Stimulated activated CD4-positive, alpha-beta T cell treated with anti-CD3 and anti-CD28 coated beads, Interleukin-1b, Interleukin-23, amount 100 ng/mL, for 48 hours (primary cell): ENCODE measurements at places on chromosomes 1 and 21.

DNA sequence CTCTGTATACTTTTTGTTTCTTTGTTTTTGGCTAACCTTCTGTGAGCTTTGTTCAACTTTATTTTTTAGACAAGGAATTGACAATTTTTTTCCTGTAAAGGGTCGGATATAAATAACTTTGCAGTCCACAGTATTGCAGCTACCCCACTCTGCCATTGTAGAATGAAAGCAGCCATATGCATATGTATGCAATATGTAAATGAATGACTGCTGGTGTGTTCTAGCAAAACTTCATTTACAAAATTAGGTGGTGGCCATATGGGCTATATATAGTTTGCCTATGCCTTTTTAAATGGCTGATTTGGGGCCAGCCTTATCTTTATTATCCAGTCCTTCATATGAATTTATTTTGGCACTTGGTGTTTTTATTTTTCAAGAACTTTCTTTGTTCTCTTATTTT lies 18.0 kb upstream of the SNRPE start:
- no peak for DNase-seq

DNA sequence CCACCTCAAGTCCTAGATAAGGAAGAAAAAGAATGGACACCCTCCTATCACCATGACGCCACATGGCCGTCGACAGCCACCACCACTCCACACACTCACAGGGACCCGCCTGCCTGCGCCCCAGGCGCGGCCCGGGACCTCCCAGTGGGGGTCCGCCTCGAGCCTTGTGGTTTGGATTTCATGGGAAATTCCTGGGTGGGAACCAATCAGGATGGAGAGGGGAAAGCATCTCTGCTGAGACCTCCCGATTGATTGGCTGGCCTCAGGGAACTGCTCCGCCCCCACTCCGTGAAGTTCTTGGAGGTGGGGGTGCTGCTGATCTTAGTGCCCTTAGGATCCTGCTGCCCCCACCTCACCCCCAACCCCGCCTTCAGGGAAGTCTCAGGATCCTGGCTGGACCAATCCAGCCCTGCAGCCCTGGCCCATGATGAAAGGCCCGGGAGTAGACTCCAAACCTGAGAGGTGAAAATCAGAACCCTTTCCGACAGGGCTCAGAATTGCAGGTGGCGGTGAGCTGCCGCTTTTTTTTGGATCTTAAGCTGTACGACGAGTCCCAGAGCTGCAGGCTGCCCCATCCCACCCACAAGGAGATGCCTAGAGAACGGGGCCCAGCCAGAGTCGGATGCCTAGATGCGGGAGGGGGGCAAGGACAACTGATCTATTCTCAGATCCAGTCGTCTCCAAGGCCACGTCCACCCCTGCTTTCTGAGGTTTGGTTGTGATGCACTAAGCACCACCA lies 29.0 kb upstream of the TMEM51 start:
- DNase-seq, result no peak

DNA sequence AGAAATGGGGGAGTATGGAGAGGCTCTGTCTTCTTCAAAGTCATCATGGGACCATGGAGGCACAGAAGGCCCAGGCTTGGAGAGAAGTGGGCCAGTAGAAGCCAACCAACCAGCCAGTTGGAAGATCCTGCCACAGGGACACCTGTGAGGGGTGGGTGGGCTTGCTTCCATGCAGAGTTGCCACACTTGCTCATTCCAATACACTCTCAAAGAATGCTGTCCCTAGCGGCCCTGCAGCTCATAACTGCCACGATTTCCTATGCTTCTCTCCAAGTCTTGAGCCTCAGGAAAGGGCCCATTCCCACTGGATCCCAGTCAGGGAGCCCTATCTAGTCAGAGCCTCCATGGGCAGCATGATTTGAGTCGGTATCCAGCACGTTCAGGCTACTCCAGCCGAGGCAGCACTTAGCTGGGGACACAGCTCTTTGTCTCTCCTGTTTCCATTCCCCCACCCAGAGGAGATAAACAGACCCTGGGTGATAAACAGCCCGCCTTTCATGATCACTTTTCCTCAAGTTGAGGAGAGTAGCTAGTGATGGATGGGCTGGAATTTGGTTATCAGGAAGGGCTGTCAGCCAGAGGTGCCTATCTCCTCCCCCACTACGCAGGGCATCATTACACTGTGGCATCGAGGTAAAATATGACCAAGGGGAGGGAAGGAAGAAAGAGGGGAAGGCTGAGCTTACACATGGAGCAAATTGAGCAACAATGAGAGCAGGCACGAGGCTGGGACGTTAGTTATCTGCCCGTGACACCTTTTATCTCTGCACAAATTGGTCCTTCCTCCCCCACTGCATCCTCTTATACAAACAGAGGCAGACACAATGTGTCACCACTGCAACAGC lies 64.6 kb downstream of the ERI3 start:
- DNase-seq, result no peak

GRCh38 chr21:40466893-40467483 lies 380.0 kb downstream of the DSCAM start:
- DNase-seq, result no peak

GRCh38 chr1:24692351-24692980 lies 49.4 kb downstream of the SRRM1 start:
- no peak for DNase-seq

DNA sequence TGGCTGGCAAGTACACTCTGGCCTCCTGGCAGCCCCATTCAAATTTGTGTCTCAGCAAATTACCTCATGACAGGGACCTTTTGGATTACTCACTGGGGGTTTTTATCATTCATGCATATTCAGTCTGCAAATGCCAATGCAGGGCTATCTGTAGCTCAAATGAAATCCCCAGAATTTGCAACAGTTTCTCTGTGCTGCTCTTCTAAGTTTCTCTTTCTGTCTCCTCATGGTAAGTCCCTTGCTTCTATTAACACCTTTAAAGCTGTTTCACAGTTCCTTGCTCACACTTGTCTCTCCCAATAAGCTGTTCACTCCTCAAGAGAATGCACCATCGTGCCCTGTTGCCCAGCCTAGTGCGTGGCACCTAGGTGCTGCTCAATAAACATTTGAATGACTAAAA lies 3.3 kb upstream of the FAM78B start:
- no peak for DNase-seq

DNA sequence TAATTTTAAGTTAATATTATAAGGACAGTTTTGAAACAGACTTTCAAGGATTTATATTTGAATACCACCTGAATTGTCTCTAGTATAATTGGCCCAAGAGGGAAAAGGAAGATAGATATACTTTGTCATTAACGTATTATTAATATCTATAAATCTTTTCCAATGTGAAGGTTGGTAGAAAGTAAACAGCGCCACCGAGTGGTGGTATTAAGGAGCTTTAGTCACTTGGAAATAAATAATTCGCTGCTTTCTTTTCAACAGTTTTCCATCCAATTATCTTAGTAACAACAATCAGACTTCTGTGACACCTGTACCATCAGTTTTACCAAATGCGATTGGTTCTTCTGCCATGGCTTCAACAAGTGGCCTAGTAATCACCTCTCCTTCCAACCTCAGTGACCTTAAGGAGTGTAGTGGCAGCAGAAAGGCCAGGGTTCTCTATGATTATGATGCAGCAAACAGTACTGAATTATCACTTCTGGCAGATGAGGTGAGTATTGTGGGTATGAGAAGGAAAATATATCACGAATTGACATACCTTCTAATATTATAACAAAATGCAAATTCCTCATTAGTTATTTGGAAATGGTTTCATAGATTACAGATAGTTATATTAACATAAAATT lies 37.7 kb downstream of the SH3GLB1 start:
- DNase-seq, result no peak
